Stimulated activated CD8-positive, alpha-beta memory T cell treated with anti-CD3 and anti-CD28 coated beads, Interleukin-4, amount 100 ng/mL, for 1 hour (primary cell): ENCODE measurements at places on chromosomes 4 and X.

DNA sequence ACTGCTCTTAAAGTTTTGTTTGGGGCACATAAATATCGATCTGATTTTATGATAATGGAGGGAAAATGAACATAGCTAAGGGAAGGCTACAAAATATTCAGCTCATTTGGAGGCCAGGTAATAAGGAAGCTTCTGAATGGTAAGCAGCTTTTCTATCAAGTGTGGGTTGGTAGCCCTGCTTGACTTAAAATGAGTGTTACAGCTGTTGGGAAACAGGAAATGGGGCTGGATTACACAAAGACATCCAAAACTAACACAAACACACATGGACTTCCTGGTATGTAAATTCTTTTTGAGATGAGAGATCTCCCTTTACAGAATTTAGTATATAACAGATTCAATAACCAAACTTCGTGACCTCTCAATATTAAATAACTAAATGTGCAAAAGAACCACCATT lies 58.0 kb downstream of the FGF16 start:
- no peak for DNase-seq

DNA sequence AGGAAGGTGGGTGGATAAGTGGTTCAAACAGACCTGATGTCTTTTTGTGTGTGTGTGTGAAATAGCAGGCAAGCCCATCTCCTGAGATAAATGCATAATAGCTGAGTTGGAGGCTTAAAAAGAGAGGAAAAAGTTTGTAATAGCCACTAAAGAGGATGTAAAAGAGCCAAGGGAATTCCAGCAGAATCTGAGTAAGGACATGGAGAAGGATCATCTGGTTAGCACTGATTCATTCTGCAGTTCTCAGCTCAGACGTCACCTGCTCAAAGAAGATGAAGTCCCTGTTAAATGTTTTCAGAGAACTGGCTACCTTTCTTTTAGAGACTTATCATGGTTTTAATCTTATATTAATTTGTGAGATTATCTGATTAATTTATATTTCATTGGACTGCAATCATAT lies 21.0 kb upstream of the IL13RA2 start:
- no peak for DNase-seq

GRCh38 chrX:33273535-33273934 lies 62.2 kb upstream of the DMD start:
- no peak for DNase-seq

DNA sequence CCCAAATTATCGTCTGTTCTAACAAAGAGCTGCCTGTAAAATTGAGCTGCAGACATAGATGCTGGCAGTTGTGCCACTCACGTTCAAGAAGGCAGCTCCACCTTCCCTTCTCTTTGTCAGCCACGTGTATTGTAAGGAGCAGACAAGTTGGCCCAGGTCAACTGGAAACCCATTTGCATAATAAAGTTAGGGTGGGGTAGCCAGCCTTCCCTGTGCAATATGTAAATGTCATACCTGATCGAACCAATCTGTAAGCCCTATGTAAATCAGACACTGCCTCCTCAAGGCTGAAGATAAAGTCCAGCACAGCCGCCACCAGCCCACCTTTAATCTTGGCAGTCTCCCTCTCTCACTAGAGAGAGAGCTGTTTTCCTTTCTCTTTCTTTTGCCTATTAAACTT lies 117.2 kb downstream of the TMEM144 start:
- DNase-seq = no peak

DNA sequence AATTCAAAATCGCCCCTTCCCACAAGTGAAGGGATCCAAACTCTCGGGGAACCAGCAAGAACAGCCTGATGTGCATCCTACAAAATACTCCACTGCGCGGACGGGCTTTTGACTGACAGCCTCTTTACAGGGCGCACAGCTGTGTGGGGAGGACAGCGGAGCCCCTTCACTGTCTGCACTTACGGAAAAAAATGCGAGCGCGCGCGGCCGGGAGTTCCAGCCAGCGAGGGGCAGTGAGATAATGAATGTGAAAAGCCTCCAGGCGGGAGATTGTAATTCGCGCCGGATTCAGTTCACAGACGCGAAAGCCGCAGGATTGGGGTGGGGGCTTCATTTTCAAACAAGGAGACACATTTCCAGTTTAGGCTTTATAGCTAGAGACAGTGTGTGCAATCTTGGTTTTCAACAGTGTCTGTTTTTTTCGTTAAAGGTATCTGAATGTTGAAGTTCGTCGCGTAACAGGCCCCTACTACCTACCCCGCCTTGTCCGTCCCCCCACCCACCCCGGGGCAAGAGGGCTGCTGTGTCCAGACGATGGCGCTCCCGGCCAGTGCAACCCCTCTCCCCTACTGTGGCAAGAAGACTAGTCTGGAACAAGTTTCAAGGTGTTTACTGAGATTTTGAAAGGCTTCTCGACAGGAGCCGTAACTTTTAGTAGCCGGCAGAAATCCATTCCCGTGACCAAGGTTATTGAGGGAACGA lies 1.7 kb upstream of the GPR50 start:
- no peak for DNase-seq

- DNase-seq = no peak
These were observed 73.2 kb downstream of the HOPX start for GRCh38 chr4:56607926-56608325.

GRCh38 chr4:106766519-106766918 lies 269.6 kb downstream of the DKK2 start:
- no peak for DNase-seq

DNA sequence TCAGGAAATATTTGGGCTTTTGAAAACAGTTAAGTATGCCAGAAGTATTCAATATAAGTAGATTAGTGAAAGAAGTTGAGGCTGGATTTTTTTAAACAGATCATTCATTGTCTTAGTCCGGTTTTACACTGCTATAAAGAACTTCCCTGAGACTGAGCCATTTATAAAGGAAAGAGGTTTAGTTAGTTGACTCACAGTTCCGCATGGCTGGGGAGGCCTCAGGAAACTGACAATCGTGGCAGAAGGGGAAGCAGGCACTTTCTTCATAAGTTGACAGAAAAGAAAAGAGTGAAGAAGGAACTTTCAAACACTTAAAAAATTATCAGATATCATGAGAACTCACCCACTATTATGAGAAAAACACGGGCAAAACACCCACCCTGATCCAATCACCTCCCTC lies 31.1 kb upstream of the CYLC1 start:
- DNase-seq = no peak

GRCh38 chr4:156553659-156554058 lies 417.9 kb downstream of the PDGFC start:
- DNase-seq = no peak

DNA sequence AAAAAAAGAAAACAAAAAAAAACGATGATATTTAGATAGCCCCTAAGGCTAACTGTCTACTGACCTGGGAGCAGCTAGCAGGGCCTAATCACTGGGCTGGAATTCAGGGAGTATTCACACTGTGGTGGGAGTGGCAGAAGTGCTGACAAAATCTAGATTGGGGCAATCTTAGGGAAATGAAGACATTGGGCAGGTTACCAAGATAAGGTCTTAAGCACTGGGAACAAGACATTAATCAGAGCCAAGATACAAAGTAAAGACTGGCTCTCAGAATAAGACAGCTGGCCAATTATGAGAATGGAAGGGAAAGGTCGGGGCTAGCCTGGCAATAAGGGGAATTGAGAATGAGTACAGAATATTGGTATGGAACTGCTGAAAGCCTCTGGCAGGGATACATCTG lies 100.2 kb upstream of the GRIA3 start:
- DNase-seq = no peak

- no peak for DNase-seq
These were observed 12.8 kb upstream of the SLITRK4 start for GRCh38 chrX:143648705-143649104.

GRCh38 chrX:40374486-40374885 lies 206.3 kb upstream of the ATP6AP2 start:
- no peak for DNase-seq

GRCh38 chrX:130841776-130842175 lies 61.2 kb downstream of the ENOX2 start:
- DNase-seq = no peak
